ENCODE measurements at places on chromosomes 3 and 15.

GRCh38 chr15:79018960-79019359, 71.6 kb downstream of the RASGRF1 start:
- DNase-seq: no peak

- no peak for DNase-seq
These were observed 174.2 kb downstream of the NR1D2 start for GRCh38 chr3:24119321-24119751.

DNA sequence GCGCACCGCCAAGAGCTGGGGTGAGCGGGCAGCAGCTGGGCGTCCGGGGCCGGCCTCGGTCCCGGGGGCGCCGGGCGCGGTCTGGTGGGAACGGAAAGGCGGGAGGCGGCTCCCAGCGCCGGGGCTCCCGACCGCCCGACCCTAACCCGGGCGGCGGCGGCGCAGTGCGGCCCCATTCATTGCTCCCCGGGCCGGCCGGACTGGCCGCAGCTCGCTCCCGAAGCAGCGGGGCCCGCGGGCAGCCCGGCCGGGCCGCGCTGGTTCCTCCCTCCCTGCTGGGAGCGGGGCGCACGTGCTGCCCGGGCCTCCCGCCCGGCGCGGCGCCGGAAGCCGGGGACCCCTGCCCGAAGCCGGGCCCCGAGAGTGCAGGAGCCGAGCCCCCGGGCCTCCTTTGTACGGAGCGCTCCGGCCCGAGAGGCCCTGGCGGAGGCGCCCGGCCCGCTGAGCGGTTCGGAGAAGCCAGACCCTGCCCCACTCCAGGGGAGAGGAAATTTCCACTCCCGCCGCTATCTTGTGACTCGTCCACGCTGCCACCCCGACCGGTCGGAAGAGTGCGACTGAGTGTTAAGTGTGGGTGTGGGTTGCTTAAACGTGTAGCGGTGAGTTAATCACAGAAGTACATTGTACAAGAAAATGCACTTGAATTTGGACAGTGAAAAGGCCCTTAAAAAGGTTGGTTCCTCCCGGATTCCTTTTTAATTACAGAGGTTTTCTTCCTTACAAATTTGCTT, 613 bp downstream of the ATP1B3 start:
- peak; percentile 54 for DNase-seq

- no peak for DNase-seq
These were observed 67.4 kb downstream of the GTPBP8 start for GRCh38 chr3:113058188-113058587.

DNA sequence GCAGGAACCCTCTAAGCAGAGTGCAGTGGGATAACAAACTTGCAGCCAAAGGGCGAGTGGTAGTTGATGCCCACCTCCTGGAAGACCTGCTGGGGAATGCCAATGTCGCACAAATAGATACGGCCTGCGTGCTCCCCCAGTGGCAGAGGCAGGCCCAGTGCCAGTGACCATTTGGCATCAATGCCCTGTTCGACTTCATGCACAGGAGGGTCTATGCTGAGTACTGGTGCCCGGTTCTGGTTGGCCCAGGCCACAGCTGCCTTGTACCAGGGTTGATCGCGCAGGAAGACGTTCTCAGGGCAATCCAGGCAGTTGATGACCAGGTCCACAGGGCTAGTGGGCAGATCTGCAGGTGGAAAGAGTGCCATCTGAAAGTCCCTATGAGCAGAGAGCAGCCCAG, 17.0 kb downstream of the CLK3 start:
- DNase-seq: no peak

DNA sequence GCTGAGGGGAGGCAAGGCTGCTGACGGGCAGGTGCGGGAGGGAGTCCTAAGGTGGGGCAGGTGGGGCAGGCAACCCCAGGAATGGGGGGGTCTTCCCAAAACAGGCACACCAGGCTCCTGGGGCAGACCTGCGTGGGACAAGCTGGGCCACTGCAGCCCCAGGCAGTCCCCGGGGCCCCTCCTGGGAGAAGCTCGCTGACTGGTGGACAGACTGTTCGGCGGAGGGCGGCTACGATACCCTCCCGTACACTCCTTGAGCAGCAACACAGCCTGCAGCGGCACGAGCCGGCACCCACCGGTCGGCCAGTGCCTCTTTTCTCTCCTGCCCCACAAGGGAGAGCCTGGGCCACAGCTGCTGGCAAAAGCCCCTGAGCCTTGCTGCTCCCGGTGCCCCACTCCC, 65.9 kb upstream of the RPL32 start:
- no peak for DNase-seq

DNA sequence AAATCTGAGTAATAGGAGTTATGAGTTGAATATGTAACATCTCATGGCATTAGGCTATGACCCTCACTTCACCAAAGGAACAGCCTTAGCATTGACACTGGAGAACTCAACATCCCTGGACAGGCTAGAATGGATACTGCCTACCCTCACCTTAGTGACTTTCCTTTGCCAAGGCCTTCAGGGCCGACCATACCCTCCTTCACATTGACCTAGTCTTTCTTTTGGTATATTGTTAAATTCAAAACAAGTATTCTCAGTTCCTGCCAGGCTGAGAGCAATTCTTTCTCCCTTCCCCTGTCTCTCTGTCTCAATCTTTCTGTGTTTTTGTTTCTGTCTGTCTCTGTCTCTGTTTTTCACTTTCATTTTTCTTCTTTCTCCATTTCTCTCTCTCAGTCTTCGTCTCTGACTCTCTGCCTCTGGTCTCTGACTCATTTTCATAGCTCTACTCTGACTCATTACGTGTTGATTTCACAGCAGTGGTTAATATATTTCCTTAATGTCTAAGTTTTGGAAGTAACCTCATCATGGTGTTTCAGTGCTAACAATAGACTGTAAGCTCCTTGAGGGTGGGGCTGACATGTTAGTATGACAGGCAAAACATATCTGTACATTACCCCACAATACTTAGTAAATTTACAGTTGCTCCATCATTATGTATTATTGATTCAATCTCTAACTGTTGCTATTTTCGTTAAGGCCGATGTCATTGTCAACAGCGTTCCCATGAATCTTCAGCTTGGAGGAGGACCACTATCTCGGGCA, 32.5 kb downstream of the PARP15 start:
- no peak for DNase-seq

GRCh38 chr3:66499881-66500575, 794 bp downstream of the LRIG1 start:
- DNase-seq: peak; percentile 10

- no peak for DNase-seq
These were observed 185.8 kb upstream of the UBE2E1 start for GRCh38 chr3:23619705-23620637.

GRCh38 chr3:129934234-129935123, 40.0 kb upstream of the TRH start:
- no peak for DNase-seq

DNA sequence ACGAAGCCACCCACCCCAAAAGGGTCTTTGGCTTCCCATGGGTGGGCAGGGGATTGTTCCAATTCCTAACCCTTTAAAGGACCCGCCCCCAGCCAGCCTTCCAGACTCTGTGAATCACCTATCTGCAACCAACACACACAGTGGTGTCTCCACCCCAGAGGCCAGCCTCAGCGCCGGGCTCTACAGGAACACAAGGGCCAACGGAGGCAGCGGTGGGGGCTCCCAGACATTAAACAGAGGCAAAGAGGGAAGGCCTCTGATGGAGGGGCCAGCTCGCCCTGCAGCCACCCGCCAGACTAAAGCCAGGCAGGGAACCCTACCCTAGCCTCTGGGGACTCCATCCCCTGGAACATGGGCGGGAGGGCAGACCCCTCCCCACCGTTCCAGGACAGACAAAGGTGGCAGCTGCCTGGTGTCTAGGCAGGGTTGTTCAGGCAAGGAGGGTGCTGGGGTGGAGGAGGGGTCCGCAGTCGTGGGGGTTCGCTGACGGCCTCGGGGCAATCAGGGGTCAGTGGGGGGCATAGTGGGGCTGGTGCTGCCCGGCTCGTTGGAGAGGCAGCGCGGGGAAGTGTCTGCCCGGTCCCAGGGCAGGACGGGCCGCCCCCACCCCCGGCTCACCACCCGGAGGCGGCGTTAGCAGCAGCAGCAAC, 448 bp downstream of the SHISA5 start:
- DNase-seq: no peak

- DNase-seq: no peak
These were observed 13.7 kb upstream of the ISLR start for GRCh38 chr15:74159773-74160172.

GRCh38 chr3:112038863-112039262, 4.3 kb downstream of the TMPRSS7 start:
- no peak for DNase-seq

GRCh38 chr15:86079508-86080266, at the start of gene AGBL1:
Gene AGBL1 (plus strand): TSS chr15:86079871.
- no peak for DNase-seq

DNA sequence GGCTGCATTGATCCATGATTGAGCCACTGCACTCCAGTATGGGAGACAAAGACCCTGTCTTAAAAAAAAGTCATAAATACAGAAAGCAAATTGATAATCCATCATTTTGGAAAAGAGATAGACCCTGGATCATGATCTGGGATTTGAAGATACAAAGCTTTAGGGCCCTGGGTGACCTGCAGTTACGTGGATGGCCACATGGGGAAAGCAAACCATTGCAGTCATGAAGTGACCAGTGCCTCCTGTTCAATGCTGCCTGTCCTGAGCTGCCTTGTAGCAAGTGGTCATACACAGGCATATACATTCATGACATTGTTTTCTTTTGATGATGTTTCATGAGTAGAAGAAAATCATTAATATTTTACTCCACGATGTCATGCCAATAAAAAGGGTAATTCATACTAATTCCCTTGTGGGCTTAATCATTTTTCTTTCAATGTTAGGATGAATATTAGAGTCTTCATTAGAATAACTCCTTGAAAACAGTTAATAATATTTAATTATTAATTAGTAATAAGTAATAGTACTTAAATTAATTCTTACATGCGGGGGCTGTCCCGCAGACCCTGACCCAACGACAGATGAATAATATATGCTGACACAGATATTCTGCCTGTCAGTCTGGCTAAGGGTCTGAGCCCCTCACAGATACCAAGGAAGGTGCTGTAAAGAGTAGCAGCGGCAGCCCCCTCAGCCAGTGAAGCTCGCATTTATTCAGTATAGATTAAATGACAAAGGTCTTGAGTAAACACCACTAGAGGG, 109.0 kb upstream of the UNC13C start:
- no peak for DNase-seq

DNA sequence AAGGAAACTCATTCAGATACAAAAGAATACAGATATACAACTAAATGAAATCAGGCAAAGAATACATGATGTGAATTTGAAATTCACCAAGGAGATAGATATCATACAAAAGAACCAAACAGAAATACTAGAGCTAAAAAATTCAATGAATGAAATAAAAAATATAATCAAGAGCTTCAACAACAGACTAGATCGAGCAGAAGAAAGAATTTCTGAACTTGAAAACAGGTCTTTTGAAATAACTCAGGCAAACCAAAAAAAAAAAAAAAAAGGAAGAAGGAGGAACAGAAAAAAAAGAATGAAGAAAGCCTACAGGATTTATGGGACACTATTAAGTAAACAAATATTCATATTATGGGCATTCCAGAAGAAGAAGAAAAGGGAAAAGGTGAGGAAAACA, 137.8 kb downstream of the DMXL2 start:
- no peak for DNase-seq

- DNase-seq: no peak
These were observed 59.7 kb upstream of the MAGI1 start for GRCh38 chr3:66098436-66098835.

Measured in activated T-helper 1 cell treated with anti-CD3 and anti-CD28 coated beads, Interleukin-2, amount 50 U/mL, for 16 hours (primary cell).